ENCODE measurements at places on chromosomes 4 and X.

DNA sequence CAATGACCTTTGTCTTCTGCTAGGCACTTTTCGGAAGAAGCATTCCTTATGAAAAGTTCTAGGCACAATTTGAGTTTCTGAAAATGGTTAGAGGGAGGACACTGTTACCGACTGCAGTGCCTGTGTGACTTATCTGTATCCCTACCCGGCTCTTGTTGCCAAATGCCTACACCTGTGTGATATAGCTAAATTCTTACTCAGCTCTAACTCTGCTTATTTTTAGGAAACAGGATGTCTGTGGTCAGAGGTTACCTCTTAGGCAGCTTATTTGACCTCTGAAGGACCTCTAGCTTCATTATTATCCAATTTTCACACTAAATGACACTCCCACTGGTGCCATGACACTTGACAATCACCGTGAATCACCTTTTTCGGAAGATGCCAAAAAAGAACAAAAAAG, 561.1 kb upstream of the SMIM31 start:
- H3K36me3 ChIP-seq = no peaks in the 10 kb centered on the region
- H3K27me3 ChIP-seq = no peaks in the 10 kb centered on the region
- H3K27ac ChIP-seq = no peak overlapping the region
- H3K4me1 ChIP-seq = no peaks in the 10 kb centered on the region
- no peak overlapping the region for H3K4me3 ChIP-seq

DNA sequence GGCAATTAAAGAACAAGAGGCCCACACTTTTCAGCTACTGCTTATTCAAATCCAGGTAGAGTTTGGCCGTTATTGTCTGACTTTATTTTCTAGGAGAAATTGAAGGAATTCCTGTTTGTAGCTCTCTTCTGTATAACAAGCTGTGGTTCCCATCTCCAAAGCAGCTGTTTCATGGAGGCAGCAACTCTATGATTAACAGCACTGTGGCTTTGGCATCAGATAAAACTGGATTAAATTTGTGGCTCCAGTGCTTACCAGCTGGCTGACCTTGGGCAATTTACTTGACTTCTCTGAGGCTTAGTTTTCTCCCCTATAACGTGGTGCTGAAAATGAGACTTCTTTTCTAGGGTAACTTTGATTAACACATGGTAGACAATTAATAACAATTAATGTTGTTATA, 28.1 kb downstream of the SLC30A9 start:
- H3K4me3 ChIP-seq = no peak overlapping the region
- DNase-seq = no peak
- H3K27me3 ChIP-seq = no peaks in the 10 kb centered on the region
- no peak overlapping the region for H3K27ac ChIP-seq
- no peaks in the 10 kb centered on the region for H3K4me1 ChIP-seq

GRCh38 chr4:102815981-102816380, 11.4 kb downstream of the UBE2D3 start:
- peaks cover 61% of the 10 kb centered on the region for H3K4me1 ChIP-seq
- no peaks in the 10 kb centered on the region for H3K27me3 ChIP-seq
- no peak overlapping the region for H3K27ac ChIP-seq
- H3K4me3 ChIP-seq = no peak overlapping the region
- H3K36me3 ChIP-seq = no peaks in the 10 kb centered on the region

DNA sequence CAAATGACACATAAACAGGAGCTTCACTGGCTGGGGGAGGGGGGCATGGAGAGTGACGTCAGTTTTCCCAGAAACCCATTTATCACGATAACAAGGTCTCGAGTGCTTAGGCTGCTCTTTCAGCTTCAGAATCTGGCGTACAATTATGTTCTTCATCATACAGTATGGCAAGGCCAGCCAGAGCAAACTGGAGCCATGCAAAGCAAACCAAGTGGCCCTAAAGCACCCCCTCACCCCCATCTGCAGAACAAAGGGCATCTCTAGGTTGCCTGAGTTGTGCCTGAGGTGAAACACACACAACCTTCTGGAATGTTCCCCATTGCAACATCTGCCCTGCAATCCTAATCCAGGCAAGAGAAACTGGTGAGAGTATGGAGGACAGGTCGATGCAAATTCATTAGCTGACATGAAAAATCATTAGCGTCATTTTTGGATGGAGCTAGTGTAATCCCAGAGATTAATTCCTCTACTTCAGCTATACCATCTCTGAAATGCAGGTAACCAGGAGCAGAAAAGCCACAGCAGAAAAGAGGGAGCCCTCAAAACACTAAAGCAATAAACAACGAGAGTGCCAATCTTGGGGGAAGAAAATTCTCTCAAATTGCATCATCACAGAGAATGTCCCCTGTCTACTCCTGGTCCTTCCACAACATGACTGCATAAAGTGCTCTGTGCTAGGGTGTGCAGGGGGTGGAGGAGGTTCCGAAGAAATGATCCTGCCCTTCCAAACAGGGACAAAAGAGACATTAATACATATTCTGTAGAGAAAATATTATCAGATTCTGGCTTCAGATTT, 1.8 kb downstream of the SEPTIN6 start:
- peaks cover 7% of the 10 kb centered on the region for H3K4me1 ChIP-seq
- H3K4me3 ChIP-seq = peak overlapping the region; percentile 83
- H3K27me3 ChIP-seq = no peaks in the 10 kb centered on the region
- no peaks in the 10 kb centered on the region for H3K36me3 ChIP-seq
- H3K27ac ChIP-seq = peak overlapping the region; percentile 91

DNA sequence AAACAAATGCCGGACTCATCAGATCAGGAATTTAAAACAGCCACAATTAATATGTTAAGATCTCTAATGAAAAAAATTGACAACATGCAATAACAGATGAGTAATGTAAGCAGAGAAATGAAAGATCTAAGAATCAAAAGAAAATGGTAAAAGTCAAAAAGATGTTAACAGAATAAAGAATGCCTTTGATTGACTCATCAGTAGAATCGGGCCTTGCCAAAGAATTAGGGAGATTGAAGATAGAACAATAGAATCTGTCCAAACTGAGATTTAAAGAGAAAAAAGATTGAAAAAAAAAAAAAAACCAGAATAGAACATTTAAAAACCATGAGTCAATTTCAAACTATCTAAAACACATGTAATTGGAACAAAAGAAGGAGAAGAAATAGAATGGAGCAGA, 25.9 kb upstream of the GUCY1A1 start:
- no peaks in the 10 kb centered on the region for H3K36me3 ChIP-seq
- H3K27ac ChIP-seq = no peak overlapping the region
- H3K4me1 ChIP-seq = no peaks in the 10 kb centered on the region
- DNase-seq = no peak
- H3K27me3 ChIP-seq = no peaks in the 10 kb centered on the region

GRCh38 chrX:9878146-9878820, 88.9 kb upstream of the CLDN34 start:
- no peak overlapping the region for H3K27ac ChIP-seq
- DNase-seq = no peak
- H3K4me3 ChIP-seq = no peak overlapping the region
- H3K4me1 ChIP-seq = no peaks in the 10 kb centered on the region

DNA sequence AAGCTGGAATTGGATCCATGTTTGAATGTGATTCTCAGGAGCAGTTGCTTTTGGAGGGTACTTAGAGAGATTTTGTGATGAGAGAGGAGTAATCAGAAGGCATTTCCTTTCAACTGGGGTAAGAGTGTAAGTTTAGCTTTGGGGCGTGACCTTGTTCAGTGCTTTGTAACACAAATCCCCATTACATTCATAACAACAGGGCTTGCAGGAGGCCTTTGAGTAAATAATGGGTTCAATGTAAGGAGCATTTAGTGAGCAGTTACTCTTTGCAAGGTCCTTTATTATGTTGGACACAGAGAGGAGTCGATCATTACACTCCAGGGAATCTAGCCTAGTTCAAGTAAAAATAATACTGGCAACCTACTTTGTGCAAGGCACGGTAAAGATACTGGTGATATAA, 74.0 kb upstream of the AFF2 start:
- H3K4me1 ChIP-seq = no peaks in the 10 kb centered on the region
- no peak for DNase-seq
- H3K27ac ChIP-seq = no peak overlapping the region
- H3K4me3 ChIP-seq = no peak overlapping the region
- H3K27me3 ChIP-seq = no peaks in the 10 kb centered on the region

DNA sequence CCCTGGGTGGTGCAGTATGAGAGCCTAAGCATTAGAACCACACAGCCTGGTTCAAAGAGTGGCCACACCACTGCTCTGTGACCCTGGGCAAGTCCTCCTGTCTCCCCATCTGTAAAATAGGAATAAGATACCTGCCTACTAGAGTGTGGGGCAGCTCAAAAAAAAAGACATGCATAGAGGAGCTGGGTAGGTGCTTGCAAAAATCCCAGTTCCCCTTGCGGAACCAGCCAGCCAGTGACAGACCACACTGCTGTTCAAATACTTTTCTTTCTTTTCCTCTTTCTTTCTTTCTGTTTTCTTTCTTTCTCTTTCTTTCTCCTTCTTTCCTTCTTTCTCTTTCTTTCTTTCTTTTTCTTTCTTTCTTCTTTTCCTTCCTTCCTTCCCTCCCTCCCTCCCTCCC, 63.0 kb upstream of the TRIM2 start:
- no peak overlapping the region for H3K4me3 ChIP-seq
- no peaks in the 10 kb centered on the region for H3K27me3 ChIP-seq
- DNase-seq = no peak

All from transverse colon (tissue), 4 donors.